ENCODE measurements at places on chromosomes 3 and 15.
A peak's percentile ranks its signal among the peaks of the same experiment; 100 is the strongest.

DNA sequence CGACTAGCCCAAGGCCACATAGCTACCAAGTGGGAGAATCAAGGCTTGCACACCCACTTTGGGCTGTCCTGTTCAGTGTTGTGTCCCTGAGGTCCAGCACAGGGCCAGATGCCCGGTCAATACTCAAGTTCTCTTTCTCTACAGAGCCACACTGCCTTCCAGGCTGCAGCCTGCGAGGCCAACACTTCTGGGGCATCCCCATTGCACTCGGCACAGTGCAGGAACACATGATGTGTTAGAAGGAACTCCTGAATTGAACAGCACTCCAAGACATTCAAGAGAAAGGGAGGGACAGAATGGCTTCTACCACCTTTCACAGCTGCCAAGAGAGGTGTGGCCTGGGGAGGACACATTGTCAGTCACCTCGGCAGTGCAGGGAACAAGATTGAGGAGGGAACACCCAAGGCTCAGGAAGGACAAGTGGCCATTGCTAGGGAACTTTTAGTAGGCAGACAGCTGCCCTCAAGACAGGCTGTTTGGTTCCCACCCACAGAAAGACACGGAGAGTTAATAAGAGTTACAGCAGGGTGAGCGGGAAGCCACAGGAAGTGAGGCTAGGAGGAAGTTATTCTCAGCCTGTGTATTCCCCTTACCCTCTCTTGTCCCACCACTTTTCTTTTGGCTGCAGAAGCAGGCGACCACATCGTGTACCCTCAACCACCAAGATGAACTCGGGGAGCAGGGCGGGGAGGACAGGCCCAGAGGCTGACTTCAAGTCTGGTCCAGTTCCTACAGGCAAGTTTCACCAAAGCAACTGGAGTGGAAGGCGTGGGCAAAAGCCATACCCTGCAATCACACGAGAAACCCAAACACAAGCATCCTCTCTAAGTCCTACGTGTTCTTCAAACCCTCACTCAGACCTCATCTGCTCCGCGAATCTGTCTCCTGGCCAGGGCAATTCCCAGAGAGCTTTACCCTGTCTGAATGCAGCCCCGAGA is 69.4 kb downstream of the SRGAP3 start:
- DNase-seq, result no peak

DNA sequence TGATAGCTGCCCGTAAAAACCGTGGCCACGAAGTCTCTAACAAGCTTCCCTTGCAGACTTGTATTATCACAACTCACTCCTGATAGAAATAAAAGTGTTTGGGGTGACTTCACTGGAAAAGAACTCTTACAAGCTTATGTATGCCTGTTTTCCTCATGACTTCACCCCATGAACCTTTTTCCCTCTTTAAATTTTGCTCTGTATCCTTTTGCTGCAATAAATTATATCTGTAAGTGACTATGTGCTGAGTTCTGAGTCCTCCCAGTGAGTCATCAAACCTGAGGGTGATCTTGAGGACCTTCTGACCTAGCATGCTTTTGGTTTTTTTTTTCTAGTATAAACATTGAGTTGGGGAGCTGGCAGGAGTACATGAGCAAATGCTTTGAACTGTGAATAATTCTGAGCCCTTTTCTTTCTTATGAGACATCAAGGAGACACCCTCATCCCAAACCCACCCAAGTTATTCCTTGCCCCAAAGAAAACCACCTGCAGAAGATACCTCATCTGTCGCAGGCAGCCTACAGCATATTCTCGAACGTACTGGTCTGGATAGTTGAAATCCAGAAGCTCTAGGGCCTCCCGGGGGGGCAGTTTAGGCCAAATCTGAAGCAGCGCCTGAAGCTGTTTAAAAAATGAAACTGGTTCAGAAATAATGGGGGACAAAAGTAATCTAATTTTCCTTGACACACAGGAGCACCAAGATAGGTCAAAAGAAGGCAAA is 85.9 kb downstream of the FAIM start:
- no peak for DNase-seq

DNA sequence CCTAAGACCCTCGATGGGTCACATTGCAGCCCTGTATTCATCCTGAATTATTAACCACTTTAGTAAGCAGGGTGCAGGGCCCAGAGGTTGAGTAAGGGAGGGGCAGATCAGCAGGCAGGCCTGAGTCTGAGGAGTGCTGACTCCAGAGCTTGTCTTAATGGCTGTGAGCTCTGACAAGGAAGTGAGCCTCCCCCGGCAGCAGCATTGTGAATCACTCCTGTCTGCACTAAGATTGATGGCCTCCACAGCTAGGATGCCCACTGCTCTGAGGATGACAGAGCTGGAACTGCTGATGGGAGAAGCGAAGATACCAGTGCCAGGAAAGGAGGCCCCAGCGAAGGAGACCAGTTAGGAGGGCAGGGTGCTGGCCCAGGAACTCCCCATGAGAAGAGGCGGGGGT is 46.5 kb upstream of the CCDC174 start:
- DNase-seq, result no peak

DNA sequence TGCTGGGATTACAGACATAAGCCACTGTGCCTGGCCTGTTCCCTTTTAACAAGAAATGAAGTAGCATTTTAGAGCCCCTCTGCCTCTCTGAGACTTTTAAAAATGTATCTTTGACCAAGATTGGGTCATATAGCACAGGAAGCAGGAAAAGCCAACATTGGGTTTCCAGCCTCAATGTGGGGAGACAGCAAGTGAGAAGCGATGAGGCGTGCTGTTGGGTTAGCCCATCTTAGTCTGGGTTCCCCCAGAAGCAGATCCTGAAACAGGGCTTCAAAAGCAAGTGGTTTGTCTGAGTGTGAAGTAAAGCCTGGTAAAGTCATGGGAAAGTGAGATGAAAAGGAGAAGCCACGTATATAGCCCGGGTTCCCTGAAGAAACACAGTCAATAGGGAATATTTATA is 48.2 kb downstream of the SV2B start:
- DNase-seq, result no peak

DNA sequence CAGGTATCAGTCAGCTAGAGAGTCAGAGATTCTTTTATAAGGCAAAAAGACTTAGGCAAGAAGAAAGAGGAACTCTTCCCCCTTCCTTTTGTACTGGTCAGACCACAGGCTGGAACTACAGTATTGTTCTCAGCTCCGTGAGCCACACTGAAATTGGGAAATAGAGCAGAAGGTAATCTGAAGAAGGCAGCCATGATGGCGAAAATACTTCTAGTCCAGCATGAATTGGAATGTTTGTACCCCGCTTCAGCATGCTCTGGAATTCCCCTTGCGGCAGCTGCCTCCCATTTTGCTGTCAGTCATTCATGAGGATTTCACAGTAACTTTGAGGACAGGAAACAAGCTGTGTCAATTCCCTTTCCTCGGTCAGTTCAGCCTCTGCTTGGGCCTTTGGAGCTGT is 96.2 kb downstream of the CORO2B start:
- no peak for DNase-seq

DNA sequence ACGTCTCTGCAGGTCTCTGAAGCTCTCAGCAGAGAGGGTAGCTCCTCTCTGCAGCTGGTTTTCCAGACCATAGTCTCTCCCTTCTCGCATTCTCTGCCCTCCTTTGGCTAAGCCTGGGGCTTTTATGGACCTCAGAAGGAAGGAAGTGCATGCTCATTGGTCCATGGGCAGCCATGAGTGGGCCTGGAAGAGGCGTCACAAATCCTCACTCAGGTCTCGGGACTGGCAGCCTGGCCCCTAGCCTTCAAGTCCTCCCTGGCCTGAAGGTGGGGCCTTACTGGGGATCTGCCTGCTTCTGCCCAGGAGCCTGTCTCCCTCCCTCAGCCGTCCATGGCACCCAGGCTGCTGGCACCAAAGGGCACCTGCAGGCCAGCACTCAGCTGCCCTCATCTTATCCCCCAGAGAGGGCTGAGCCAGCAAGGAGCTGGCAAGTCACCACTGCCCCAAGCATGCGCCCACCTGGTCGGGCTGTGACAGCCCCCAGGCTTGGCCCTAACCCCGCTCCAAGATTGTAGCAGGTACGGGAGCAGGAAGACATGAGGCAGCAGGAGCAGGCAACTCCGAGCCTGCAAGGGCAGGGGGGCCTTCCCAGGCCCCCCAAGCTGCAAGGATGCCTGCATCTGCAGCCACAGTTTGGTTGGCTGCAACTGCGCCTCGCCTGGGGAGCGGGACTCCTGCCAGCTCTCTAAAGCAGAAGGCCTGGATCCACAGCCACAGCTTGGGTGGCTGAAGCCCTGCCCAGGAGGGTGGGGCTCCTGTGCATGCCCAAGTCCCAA is 37.4 kb downstream of the GHSR start:
- no peak for DNase-seq

DNA sequence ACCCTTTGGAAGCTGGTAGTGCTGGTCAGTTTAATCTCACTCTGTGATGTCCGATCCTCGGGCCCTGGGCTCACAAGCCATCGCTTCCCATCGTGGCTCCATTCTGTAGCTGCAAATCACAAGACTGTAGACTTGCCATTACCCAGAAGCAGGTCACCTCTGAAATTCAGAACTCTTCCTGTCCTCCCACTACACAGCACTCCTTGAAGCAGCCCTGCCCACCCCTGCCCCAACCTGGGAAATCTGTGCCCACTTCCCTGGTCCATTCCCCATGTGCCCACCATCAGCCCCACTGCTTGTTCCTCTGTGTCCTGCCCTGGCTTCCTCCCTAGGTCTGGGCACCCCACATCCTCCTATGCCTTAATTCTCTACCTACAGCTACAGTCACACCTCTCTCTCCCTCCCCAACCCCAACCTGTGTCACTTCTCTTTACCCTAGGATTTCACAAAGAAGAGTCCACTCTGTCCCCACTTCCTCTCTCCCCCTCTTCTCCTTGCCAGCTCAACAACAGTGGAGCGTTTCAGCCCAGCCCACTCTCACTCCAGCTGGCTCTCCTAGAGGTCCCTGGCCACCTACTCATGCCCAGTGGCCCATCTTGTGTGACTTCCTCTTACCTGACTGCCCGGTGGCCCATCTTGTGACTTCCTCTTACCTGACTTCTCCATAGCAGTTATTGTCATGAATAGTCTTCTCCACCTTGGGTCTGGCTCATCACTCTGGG is 8.3 kb downstream of the ZNF710 start:
- no peak for DNase-seq

- DNase-seq, result no peak
Observed at GRCh38 chr3:96852849-96853248, 38.5 kb downstream of the EPHA6 start.

DNA sequence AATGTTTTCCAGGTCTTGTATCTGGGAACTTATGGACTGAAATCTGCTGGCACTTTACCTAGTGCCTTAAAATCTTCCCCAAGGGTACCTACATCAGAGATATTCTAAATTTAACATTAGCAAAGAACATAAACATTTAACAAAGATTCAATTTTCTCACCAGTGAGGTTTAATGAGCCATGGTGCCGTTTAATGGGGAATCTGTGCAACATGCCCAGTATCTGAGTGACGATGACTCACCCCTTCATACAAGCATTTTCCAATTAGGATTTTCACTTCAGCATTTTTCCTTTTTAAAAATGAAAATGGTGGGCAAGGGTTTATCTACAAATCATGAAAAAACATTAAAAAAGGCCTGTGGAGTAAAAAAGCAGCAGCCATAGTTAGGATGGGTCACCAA is 189.4 kb downstream of the SLC9A9 start:
- no peak for DNase-seq

- DNase-seq, result no peak
Observed at GRCh38 chr3:57094575-57094974, 34.1 kb downstream of the SPATA12 start.

GRCh38 chr15:61974118-61974517 is 86.1 kb downstream of the VPS13C start:
- DNase-seq, result no peak

- DNase-seq, result peak; percentile 15
Observed at GRCh38 chr15:101489237-101489598, 289 bp downstream of the PCSK6 start.

DNA sequence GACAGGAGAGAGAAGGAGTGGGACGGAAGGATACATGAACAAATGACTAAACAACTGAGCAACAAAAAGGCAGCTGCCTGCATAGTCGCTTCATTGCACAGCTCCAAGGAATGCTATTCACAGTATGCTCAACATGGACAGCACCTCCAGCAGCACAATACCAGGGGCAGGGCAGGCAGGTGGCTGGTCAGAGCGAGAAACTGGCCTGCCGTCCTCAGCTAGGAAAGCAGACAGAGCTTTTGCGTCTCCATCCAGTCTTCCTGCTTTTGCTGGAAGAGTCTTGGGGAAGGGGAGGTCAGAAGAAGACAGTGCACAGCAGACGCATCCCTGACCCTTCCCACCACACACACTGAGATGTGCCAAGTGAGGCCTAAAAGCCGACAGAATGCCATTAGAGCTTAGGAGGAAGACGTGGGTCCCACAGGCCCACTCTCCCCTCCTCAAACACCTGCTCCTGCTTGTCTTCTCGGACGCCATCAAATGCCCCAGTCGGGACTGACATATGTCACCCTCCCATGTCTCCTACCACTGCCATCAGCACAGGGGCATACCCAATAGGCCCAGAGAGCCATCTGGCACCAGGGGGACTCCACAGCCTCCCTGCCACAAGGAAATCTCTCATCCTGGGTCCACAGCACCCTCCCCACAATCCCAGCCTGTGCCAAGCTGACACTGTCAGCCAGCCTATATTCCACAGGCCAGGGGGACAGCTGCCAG is 3.9 kb downstream of the RAB6B start:
- no peak for DNase-seq

DNA sequence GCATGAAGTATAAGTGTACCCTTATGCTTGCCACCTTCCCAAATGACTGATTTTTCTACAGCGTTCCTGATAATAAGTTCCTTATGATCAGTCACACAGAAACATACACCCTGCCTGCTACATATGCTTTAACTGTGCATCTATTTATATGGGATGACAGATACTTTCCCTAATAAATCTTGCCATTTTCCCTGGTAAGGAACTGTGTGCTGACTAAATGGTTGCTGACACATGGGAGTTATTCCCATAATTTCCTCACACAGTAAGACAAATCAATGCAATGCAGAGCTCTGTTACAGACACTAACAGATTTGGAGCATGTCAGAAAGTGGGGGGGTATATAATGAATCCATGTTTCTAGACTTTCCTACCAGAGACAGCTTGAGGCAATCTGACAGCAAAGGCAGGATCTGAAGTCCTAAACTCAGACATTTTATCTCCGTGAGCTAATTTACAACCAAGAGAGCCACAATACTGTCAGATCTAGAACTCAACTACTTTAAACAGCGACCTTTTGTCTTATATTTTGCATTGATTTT is 86.9 kb upstream of the TCF12 start:
- DNase-seq, result no peak

Measured in activated CD4-positive, alpha-beta T cell treated with anti-CD3 and anti-CD28 coated beads, Interleukin-2, Interleukin-4, amounts not matched to agents 100 ng/mL and 50 ng/mL, durations not matched to agents 16 hours and 8 hours (primary cell).